ENCODE measurements at places on chromosomes 7 and 10. TPM values are rescaled to one million over a fixed set of nuclear protein-coding genes. Genes with fewer than 3 reads are reported as not detected.

DNA sequence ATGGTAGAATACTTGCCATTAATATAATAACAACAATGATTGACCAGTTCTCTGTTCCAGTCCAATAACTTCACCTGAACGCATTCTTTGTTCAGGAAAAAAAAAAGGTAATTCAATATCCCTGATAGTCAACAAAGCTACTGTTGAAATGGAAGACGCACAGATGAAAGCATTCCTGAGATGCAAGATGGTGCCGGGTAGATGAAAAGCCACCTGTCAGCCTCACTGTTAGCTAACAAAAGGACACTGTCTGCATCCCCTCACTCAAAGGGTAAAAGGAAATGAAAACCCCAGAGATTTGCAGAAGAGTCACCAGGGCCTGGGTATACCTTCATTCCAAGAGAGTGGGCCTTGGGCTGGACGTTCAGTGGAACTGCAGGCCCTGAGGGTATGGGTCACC is 357.4 kb downstream of the PLXNA4 start:
- DNase-seq: no peak

GRCh38 chr10:117431160-117431559 is 55.9 kb upstream of the PDZD8 start:
- no peak for DNase-seq

DNA sequence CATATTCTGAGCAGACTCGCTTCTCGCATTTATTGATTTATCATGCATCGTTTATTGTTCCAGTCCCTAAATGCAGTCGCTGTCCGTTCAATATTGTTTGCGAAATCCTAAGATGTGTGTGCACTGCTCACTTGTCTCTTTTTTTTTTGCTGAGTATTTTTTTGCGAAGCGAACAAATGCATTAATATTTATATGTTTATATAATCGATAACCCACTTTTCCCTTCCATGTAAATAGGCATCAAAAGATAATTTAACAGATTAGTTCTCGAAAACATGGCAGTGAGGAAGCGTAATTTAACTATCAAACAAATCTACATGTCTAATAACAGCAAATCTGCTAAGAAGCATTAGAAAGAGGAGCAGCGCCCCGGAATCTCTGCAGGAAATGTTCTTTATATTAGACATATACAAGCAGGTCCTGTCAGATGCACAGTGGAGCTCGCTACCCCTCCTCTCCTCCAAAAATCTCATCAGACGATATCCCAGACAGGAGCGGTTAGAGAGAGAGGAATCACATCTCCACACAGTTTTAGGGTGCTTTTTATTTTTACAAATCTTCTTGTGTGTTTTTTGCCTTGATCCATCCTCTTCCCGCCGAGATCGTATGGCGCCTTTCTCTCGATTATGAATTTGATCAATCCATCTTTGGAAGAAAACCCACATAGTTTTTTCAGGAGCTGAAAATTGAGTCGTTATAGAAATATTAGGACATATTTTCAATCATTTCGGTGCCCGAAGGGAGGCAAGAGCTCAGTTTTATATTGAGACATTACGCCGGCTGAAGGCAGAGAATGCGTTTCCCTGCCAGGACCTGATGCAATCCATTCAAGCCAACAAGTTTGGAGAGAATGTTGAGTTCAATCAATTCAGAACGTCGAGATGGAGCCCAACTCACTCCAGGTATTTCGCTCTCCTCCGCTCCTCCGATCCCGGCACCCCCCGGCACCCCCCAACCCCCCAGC is at the start of gene ARID5B:
Gene ARID5B, plus strand, starts transcription at position 871 of the 964 bp plus-strand sequence. Its CDS starts 11 bp downstream, at position 882.
- peak; percentile 72 for DNase-seq

GRCh38 chr7:38021892-38022291 is 101.5 kb downstream of the EPDR1 start:
- DNase-seq: no peak

DNA sequence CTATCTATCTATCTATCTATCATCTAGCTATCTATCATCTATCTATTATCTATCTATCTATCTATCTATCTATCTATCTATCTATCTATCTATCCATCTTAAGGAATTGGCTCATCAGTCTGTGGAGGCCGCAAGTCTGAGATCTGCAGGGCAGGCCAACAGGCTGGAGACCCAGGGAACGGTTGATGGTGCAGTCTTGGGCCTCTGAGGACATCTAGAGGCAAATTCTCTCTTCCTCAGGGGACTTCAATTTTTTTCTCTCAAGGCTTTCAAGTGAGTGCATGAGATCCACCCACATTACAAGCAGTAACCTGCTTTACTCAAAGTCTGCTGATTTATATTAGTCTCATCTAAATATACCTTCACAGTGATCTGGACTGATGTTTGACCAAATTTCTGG is 197.0 kb downstream of the GLRX3 start:
- no peak for DNase-seq

DNA sequence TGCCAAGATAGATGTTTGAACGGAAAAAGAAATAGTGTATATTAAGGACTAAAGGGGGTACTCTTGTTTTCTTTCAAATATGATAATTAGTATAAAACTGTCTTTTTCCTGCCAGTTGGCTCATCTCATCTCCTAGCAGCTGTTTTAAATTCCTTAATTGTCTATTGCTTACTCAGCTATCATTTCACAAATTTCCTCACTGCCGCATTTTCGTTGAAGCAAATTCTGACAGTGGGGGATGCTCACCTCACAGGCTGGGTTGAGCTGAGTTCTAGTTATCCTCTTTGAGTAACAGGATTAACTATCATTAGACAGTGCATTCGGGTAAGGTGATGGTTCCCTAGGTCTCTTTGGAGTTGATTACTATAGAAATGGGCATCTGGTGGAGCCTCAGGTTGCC is 592.0 kb downstream of the AUTS2 start:
- no peak for DNase-seq

The LIPK gene
- total RNA-seq: not detected

DNA sequence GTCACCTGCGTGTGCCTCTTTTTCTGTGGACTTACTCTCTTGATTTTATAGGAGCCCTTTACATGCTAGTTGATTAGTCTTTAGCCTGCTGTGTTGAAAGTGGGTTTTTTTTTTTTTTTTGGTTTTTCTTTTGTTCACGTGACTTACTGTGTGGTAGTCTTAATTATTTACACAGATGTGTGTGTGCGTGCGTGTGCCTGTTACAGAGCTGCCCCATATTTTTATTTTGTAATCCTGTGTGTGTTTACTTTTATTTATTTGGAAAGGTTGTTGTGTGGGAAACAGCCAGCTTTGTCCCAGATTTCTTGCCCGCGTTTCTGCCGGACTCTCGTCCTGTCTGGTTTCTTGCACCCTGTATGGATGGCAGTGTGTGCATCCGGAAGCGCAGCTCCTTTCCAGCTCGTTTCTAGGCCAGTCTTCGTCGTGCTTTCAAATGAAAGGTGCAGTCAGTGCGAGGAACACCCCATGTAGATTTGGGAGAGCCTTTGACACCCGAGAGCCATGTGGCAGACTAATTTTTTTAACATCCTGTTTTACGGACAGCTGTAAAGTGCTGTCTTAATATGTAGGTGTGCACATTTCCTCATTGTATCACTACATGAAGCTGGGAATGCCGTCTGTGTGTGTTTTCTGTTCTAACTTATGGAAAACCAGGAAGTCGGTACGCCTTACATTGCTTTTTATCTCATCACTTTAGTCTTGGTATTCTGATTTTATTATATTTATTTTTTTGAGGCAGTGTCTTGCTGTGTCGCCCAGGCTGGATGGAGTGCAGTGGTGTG is 55.6 kb downstream of the DNAJB6 start:
- no peak for DNase-seq

- DNase-seq: no peak
Measured at GRCh38 chr10:23280419-23281043, 64.1 kb downstream of the C10orf67 start.

DNA sequence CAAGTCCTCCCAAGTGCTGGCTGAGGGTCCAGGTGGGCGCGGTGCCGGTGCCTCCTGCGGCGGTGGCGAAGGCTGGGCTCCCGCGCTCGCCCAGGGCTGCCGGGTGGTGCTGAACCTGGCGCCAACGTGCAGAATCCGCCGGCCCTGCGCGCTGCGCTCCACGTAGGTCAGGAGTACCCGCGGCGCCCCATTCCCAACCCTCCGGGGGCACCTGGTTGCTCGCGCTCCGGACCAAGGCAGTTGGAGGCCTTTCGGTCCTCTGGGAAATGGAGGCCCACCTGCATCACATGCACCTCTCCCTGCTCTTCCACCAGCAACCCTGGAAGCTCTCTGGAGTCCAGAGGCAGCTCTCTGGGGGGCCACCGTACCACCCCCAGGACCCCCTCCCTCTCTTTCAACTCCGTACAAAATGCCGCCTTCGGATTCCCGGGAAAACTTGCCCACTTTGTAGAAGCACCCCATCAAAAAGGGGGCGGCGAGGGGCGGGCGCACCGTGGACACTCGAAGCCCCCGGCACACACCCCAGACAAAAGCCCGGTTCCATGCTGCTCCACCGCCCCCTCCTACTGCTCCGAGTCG is 745 bp downstream of the SLC16A9 start:
- no peak for DNase-seq

- no peak for DNase-seq
Measured at GRCh38 chr7:101075646-101076045, 9.6 kb upstream of the TRIM56 start.

The C10orf105 gene
- total RNA-seq: under 0.01 TPM

- peak; percentile 52 for DNase-seq
Measured at GRCh38 chr10:74922921-74923320, 96.5 kb downstream of the KAT6B start.

GRCh38 chr7:36984041-36984521 is 259.8 kb upstream of the AOAH start:
- DNase-seq: no peak

DNA sequence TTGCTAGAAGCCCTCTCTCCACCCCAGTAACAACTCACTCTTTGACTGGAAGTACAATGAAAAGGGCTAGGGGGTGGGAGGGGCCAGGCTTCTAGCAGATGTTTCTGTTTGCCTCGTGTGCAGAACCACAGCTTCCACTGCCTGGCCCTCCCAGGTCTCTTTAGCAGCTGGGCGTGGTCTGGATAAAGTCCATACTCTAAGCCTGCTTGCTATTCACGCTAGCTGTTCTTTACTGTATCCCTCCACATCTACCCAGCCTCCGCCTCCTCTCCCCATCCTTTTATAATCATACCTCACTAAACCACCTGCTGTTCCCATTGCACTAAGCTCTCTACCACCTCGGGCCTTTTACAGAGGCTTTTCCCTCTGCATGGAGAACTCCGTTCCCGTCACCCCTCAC is 288.8 kb downstream of the CAMK1D start:
- DNase-seq: peak; percentile 31

GRCh38 chr7:98520356-98520951 is 96.6 kb upstream of the NPTX2 start:
- DNase-seq: no peak

The CPA1 gene
- not detected for total RNA-seq

GRCh38 chr10:971150-971542 is 17.1 kb upstream of the GTPBP4 start:
- peak; percentile 46 for DNase-seq

- peak; percentile 1 for DNase-seq
Measured at GRCh38 chr10:53403688-53404087, 631.1 kb upstream of the MBL2 start.

GRCh38 chr10:122417667-122418066 is 36.8 kb upstream of the ARMS2 start:
- no peak for DNase-seq

GRCh38 chr7:155324012-155324917 is 26.6 kb downstream of the INSIG1 start:
- no peak for DNase-seq

The PALD1 gene
- total RNA-seq: under 0.01 TPM

All from IMR-90 (cell line).